Uterus (tissue), 4 donors: ENCODE measurements at places on chromosomes 1 and 21. TPM values are rescaled to one million over a fixed set of nuclear protein-coding genes. Genes with fewer than 3 reads are reported as not detected.

DNA sequence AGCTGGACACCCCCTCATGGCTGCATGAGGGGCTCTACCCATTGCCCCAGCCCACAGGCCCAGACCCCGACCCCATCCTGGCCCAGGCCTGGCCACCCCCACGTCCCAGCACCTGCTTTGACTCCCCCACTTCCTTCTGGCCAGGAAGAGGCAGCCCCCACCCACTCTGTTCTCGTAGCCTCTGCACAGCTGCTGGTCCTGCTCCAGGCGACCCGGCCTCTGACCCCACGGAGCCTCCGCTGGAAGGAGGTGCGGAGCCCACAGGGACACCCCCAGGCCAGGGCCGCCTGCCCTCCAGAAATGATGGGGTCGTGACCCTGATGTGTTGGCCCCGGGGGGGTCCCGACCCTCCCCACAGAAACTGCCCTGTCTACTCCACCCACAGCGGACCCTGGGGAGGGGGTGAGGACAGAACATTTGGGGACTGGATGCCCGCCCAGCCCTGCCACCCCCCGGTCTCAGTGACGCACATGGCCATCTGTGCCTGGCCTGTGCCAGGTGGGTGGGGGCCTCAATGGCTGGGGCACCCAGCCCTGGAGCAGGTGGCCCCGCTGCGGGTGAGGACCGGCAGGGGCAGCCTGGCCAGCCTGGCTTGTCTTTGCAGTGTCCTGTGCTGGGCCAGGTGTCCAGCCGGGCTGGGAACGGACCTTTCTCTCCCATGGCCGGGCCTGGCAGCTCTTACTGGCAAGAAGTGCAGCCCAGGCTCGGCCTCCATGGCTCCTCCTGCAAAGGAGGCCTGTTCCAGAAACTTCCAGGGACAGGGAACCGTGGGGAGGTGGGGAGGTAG, 78.6 kb downstream of the MORN1 start:
- peak; percentile 60 for DNase-seq

DNA sequence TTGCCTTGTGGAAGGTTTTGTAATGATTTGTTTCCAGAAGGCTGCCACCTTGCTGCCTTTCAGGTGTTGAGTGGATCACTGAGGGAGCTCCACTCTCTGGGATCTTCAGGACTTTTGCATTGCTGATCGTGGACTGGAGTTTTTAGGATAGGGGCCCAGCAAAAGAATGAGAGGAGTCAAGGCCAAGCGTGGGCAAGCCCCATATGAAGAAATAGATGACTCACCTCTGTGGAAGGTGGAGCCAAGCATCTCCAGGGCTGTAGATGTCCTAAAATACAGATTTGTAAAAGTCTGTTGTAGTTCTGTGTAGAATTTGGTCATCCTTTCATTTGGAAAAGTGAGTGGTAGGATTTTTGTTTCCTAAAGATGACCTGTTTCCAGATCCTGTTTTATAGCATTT, 67.0 kb downstream of the ST3GAL3 start:
- DNase-seq = no peak

- DNase-seq = no peak
Measured at GRCh38 chr1:41842326-41842725, 76.4 kb downstream of the HIVEP3 start.

KCNJ6 gene
- not detected for total RNA-seq

GRCh38 chr1:226661965-226662364, 77.1 kb downstream of the ITPKB start:
- DNase-seq = no peak

GRCh38 chr1:82177192-82177591, 376.5 kb downstream of the ADGRL2 start:
- DNase-seq = no peak

- no peak for DNase-seq
Measured at GRCh38 chr21:20283836-20284235, 714.4 kb upstream of the NCAM2 start.

GRCh38 chr1:47687631-47688460, 250.0 kb downstream of the FOXD2 start:
- no peak for DNase-seq

TMEM81 gene
- 1.7 TPM for total RNA-seq

DNA sequence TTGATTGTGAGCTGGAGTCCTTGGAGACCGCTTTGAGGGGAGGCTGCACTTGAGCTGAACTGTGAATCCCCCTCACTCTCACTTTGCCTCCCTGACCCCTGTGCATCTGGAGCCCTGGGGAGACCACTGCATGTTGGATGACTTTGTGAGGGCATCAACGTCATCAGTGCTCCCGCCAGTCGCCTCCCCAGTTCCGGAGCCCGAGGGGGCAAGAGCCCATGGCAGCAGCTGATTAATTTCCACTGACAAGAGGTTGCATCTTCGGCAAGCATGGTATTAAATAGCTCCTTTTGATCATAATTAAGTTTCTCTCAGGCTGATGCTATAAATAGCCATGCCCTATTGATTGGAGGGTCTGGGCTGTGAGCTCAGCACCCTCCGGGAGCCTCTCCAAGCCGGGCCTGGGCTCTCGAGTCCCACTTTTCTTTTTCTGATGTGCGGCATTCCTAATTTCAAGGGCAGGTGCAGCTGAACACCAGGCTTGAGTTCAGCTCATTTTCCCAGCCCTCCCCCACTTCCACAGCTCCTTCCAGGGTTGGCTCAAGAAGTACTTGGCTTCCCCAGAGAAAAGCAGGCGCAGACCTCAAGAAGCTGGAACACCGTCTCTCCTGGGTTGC, 33.2 kb downstream of the KCND3 start:
- DNase-seq = no peak

- DNase-seq = no peak
Measured at GRCh38 chr1:106249810-106250209, 806.7 kb upstream of the PRMT6 start.

GRCh38 chr1:89911191-89911991, 83.5 kb upstream of the ZNF326 start:
- no peak for DNase-seq

FCER1A gene
- not detected for total RNA-seq

DNA sequence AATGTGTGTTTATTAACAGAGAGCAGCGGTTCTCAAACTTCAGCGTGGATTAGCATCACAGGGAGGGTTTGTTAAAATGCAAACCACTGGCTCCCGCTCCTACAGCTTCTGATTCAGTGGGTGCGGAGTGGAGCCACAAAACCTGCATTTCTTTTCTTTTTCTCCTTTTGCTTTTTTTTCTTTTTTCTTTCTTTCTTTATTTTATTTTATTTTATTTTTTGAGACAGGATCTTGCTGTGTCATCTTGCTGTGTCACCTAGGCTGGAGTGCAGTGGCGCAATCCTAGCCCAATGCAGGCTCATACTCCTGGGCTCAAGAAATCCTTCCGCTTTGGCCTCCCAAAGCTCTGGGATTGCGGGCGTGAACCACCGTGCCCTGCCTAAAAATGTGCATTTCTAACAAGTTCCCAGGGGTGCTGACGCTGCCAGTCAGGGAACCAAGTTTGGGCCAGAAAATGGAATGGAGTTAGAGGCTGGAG, 20.9 kb upstream of the SLC1A7 start:
- no peak for DNase-seq

SLC9C2 gene
- total RNA-seq = not detected

GRCh38 chr1:32920833-32921232, 19.6 kb upstream of the TMEM54 start:
- DNase-seq = no peak

DNA sequence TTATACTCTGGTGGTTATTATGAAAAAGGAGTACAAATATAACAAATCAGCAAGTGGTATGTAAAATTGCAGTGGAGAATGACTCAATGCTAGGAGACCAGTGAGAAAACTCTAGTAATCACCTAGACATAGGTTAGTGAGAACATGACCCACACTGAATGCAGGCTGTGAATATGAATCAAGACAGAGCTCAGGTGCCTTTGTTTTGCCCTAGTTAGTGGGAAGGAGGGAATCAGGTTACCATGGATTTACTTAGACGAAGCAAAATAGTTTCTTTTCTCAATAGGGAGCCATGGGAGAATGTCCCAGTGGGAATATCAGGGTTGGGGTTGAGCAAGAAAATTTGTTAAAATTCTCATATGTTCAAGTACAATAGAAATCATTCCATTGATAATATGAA, 10.6 kb upstream of the GCLM start:
- DNase-seq = no peak

DNA sequence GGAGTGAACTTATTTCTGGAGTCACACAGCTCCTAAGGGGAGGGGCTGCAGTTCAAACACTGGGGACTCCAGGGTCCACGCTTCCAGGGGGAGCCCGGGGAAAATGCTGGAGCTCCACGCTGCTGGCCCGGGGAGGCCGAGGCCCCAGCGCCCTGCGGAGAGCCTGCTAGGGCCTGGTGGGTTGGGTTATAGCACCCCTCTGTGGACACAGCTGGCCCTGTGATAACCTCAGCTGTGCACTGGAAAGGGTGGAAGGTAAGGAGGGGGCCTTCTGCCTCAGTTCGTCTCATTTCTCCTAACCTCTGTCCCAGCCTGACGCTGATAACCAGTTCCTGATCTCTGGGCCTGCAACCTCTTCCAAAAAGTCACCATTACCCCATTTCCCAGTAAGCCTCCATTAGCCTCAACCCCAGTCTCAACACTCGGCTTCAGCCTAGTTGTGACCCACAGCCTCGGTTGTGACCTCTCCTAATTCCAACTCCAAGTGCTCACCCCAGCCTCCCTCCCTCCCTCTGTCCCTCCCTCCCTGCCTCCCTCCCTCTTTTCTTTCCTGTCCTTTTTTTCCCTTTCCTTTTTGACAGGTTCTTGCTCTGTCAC, 7.1 kb downstream of the NBL1 start:
- DNase-seq = peak; percentile 75

ZSWIM5 gene
- 1.5 TPM for total RNA-seq

GRCh38 chr1:233294913-233295236, 650 bp downstream of the PCNX2 start:
- no peak for DNase-seq

- DNase-seq = no peak
Measured at GRCh38 chr1:8902765-8903164, 24.3 kb upstream of the ENO1 start.

GRCh38 chr21:28151758-28152157, 840.9 kb downstream of the LTN1 start:
- DNase-seq = no peak

GRCh38 chr1:157725221-157725577, 24.6 kb upstream of the FCRL3 start:
- no peak for DNase-seq

- no peak for DNase-seq
Measured at GRCh38 chr21:36706951-36707762, 8.2 kb downstream of the SIM2 start.

- DNase-seq = no peak
Measured at GRCh38 chr1:93384656-93385055, 38.9 kb downstream of the DR1 start.

DNA sequence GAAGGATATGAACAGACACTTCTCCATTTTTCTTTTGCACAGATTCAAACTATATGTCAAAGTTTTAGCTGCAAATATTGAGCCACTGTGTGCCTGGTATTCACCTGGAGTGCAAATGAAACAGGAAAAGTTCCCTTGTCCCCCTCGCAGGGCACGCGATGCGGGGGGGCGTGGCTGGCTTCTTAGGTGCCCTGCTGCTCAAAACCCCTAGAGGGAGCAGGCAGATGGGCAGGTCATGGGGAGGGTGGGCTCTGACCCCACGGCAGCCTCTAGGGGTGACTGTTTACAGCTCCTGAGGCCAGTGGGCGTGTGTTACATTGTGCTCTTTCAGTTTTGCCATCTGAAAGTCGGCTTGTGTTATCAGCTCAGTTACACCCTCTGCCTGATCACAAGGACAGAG, 931.2 kb upstream of the B3GALT2 start:
- DNase-seq = no peak

GRCh38 chr21:23130308-23130707, 2132.1 kb downstream of the NCAM2 start:
- no peak for DNase-seq

- DNase-seq = no peak
Measured at GRCh38 chr1:223665592-223666312, at the start of gene CAPN8. TSS of gene CAPN8 (minus strand) at chr1:223665701. CDS start at chr1:223665646, 55 bp downstream.

IFI44L gene
- total RNA-seq = 3.8 TPM

- no peak for DNase-seq
Measured at GRCh38 chr1:232669981-232670747, 40.2 kb upstream of the SIPA1L2 start.

DNA sequence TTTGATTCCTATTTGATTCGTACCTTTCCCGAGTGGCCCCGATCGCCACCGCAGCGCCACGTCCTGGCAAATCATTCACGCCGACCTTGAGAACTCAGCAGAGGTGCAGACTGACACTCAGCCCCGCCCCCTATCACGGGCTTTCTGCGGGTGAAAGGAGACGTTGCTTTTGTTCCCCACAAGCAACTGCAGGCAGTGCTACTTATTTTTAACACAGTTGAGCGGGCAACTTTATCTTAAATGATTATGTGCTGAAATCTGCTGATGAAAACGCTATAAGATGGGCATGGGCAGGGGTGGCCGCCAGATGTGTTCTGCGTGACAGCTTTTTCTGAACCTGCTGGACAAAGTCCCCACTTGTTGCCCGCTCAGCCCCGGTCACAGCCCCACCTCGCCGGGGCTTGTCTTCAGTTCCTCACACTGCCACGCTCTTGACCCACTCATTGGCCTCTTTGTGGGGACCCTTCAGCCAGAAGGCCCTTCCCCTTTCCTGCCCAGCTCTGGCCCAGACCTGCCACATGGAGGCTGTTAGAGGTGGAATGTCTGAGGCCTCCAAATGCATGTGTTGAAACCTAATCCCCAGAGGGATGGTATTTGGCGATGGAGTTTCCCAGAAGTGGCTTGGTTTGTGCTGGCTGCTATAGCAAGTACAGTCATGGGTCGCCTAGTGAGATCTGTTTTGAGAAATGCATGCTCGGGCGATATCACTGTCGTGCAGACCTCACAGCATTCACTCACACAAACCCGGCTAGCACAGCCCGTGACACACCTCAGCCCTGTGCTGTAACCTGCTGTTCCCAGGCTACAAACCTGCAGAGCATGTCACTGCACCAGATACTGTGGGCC, 15.7 kb upstream of the PDXK start:
- DNase-seq = no peak

KRTAP12-1 gene
- not detected for total RNA-seq

- DNase-seq = no peak
Measured at GRCh38 chr1:114745291-114745690, 12.5 kb downstream of the CSDE1 start.

DNA sequence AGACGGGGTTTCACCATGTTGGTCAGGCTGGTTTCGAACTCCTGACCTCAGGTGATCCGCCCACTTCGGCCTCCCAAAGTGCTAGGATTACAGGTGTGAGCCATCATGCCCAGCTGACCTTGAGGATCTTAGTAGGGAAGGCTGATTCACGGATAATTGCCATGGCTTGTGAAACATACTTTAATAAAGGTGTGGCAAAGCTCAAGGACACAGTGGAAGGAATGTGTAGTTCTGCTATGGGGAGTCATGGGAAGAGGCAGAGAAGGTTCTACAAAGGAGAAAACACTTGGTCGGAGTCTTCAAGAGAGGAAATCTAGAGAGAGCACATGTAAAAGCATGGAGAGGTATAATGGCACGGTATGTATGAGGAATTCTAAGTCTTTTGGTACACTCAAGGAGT, 12.7 kb upstream of the PTCH2 start:
- no peak for DNase-seq
